Activated CD8-positive, alpha-beta T cell treated with anti-CD3 and anti-CD28 coated beads for 36 hours (primary cell): ENCODE measurements at places on chromosomes 13 and 19. TPM values are rescaled to one million over a fixed set of nuclear protein-coding genes. Genes with fewer than 3 reads are reported as not detected.

DNA sequence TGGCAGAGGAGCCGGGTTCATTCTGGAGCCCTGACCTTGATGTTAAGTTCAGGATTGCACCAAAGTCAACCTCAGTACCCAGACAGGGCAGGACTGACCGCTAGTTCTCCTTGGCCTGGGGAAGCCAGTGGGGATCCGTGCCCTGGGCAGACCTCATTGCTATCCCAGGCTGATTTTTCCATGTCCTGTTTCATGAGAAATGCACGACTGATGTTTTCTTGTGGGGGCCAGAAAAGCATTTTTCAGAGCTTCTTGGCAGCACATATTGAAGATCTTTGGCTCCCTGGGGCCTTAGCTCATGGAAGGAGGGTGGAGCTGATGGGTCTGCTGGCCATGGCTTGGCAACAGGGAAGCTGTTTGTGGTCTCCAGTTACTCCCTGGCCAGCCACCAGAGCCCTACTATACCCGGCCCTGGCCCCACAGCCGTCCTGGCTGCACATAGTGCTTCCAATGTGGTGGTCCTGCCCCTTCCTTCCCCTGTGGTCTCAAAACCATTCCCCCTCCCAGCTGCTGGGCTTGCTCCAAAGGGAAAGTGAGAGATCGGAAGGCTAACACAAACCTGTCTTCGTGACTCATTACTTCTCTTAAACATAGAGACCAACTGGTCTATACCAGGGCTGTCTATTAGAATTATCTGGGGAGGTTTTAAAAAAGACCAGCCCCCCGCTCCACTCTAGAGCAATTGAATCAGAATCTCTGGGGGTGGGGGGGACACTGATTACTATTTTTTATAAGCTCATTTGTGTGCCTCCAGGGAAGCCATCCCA, 11.2 kb downstream of the IL17D start:
- no peak overlapping the region for H3K4me3 ChIP-seq
- H3K27me3 ChIP-seq, result peaks cover 8% of the 10 kb centered on the region
- no peak for DNase-seq
- peaks cover 10% of the 10 kb centered on the region for H3K4me1 ChIP-seq
- H3K27ac ChIP-seq, result no peak overlapping the region
- no peaks in the 10 kb centered on the region for H3K36me3 ChIP-seq

DNA sequence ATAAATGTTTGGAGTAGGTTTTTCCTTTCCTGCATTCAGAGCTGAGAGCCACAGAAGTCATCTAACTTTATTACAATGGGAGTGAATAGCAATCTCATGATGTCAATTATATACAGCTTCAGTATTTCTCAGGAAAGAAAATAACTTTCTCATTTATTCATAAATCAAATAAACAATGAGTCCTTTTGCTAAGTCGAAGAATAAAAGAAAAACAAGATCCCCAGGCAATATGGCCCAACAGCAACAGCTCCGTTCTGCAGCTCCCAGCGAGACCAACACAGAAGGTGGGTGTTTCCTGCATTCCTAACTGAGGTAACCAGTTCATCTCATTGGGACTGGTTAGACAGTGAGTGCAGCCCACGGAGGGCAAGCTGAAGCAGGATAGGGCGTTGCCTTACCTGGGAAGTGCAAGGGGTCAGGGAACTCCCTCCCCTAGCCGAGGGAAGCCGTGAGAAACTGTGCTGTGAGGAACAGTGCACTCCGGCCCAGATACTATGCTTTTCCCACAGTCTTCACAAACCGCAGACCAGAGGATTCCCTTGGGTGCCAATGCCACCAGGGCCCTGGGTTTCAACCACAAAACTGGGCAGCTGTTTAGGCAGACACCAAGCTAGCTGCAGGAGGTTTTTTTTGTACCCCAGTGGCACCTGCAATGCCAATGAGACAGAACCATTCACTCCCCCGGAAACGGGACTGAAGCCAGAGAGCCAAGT, 128.2 kb downstream of the SLITRK1 start:
- no peaks in the 10 kb centered on the region for H3K36me3 ChIP-seq
- H3K4me1 ChIP-seq, result no peaks in the 10 kb centered on the region
- H3K27ac ChIP-seq, result no peak overlapping the region

POLRMT gene
- 66.6 TPM for total RNA-seq

DNA sequence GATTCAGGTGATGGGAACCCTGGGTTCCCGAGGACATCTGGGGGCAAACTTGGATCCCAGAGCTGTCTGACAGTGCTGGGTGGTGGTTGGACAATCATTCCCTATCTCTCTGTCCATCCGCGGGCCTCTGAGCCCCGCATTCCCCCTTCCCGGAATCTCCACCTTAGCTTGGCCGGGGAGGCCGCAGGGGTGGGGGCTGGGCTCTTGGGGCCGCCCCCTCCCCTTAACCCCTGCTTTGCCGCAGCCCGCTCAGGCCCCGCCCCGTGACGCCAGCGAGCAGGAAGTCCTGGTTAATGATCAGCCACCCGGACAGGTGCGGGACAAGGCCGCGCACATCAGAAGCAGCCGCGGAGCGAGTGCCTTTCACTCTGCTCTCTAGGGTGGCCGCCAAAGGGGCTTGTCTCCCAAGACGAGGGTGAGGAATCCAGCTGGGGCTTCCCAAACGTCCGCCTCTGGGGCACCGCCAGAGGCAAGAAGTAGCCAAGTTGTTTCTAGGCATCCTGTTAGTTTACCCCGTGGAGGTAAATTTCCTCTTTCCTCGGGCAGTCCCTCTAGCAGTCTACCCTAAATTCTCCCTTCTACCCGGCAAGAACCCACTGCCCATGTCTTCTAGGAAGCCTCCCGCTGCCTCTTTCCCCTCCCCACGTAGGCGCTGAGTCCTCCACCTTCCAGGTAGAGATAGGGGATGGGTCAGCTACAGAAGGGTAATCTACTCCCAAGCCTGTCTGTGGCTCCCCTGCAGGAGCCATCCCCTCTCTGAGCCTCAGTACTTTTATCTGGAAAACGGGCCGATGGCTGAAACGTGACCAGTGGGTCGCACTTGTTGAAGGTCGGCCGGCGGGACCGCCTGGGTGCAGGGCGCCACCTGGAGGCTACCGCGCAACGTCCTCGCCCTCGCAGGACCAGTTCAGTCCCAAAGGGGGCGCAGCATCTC, 3.0 kb downstream of the IRF2BP1 start:
- H3K4me3 ChIP-seq, result peak overlapping the region; percentile 65
- peak overlapping the region; percentile 72 for H3K27ac ChIP-seq
- peaks cover under 1% of the 10 kb centered on the region for H3K27me3 ChIP-seq
- H3K36me3 ChIP-seq, result peaks cover 6% of the 10 kb centered on the region
- peak; percentile 93 for DNase-seq

SLC17A7 gene
- not detected for total RNA-seq

PEX11G gene
- 1.4 TPM for total RNA-seq

DNA sequence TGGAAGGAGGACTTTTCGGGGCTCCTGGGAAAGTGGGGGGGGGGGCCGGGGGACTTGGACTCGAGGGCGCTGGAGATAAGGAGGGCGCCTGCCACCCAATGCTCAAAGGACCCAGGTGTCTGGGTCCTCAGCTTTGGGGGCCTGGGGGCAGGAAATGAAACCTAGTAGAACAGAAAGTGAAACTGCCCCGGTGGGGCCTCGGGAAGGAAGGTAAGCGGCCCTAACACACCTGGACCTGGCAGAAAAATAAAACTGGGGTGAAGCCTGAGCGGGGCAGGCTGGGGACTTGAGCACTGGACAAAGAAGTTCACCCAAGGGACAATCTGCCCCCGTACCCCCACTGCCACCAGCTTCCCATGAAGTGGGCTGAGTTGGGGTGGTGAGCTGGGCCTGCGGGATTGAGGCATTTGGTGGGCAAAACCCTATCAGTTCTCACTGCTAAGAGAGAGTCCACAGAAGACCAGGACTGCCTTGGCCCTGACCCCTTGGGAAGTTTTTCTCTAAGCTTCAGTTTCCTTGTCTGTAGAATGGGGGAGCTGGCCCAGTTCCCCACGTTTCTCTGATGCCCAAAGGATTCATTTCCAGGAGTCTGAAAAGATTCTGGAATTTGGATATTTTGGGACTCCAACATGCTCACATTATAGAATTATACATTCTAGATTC, 2.3 kb downstream of the PRKD2 start:
- DNase-seq, result peak; percentile 84
- no peaks in the 10 kb centered on the region for H3K27me3 ChIP-seq
- peak overlapping the region; percentile 94 for H3K27ac ChIP-seq
- H3K4me3 ChIP-seq, result peak overlapping the region; percentile 86

ZFP36 gene
- total RNA-seq, result 74.6 TPM

DNA sequence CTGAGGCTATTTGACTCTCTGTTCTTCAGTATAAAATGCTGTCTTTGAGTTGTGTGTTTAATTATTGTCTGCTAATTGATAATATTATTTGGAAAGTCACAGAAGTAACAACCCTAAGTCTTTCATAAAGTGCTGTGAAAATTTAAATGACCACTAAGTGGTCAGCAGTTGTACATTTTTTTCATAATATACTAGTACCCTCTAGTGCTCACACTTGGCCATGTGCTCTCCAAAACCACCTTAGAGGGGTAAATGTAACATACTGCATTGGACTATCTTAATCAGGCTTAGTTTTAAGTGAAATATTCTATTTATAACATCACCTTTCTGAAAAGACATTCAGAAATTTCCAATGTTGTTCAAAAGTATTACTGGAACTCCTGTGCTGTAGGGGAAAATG, 745.3 kb downstream of the GPC5 start:
- no peaks in the 10 kb centered on the region for H3K36me3 ChIP-seq
- no peak overlapping the region for H3K27ac ChIP-seq
- DNase-seq, result no peak
- H3K27me3 ChIP-seq, result no peaks in the 10 kb centered on the region
- no peak overlapping the region for H3K4me3 ChIP-seq

- peaks cover 41% of the 10 kb centered on the region for H3K4me1 ChIP-seq
- H3K27ac ChIP-seq, result peak overlapping the region; percentile 81
- H3K4me3 ChIP-seq, result peak overlapping the region; percentile 29
Measured at GRCh38 chr13:46341112-46341711, 45.8 kb downstream of the RUBCNL start.

DNA sequence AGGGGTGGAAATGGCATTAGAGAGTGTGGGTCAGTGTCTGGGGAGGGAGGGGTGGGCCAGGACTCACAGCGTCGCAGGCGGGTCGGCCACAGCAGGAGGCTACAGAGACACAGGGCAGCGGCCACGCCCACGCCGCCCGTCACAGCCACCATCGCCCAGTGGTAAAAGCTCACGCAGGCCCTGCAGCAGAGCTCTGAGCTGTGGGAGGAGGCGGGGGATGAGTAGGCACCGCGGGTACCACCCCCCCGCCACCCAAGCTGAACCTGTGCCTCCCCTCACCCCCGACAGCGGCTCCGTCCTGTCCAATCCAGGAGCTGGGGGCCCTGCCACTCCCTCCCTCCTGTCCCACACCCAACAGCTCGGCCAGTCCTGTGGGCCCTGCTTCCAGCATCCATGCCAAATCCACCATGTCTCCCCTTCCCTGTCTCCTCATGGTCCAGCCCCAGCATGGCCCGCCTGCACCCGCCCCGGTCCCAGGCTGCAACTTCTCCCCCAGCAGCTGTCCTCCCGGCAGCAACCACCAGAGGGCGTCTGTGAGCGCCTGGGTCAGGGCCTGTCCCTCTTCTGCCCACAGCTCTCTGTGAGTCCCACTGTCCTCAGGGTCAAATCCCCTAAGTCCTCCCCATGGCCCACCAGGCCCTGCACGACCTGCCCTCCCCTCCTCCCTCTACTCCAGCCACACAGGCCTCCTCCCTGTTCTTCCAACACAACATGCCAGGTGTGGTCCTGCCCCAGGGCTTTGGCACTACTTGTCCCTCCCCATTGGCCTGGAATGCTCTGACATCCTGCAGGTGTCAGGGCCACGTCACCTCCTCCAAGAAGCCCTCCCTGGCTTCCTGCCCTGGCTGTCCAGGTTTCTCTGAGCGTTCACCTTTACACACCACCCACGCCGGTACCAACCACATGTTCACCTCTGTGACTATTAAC, 6.0 kb downstream of the TEKTIP1 start:
- peak; percentile 85 for DNase-seq
- no peaks in the 10 kb centered on the region for H3K27me3 ChIP-seq
- no peak overlapping the region for H3K4me3 ChIP-seq
- peaks cover 10% of the 10 kb centered on the region for H3K36me3 ChIP-seq

- no peak overlapping the region for H3K27ac ChIP-seq
- no peak for DNase-seq
- H3K27me3 ChIP-seq, result no peaks in the 10 kb centered on the region
- H3K4me3 ChIP-seq, result no peak overlapping the region
- no peaks in the 10 kb centered on the region for H3K4me1 ChIP-seq
Measured at GRCh38 chr13:64767054-64767453, 2463.1 kb downstream of the PCDH9 start.

- no peaks in the 10 kb centered on the region for H3K4me1 ChIP-seq
- H3K36me3 ChIP-seq, result no peaks in the 10 kb centered on the region
- no peaks in the 10 kb centered on the region for H3K27me3 ChIP-seq
- no peak overlapping the region for H3K27ac ChIP-seq
- no peak overlapping the region for H3K4me3 ChIP-seq
- DNase-seq, result no peak
Measured at GRCh38 chr19:5302396-5302795, 38.2 kb downstream of the PTPRS start.
